ENCODE measurements at places on chromosomes 7 and 10.

- peak; percentile 87 for DNase-seq
These were observed 39.8 kb downstream of the ITPRID1 start for GRCh38 chr7:31553661-31554081.

GRCh38 chr10:96073722-96074121 is 30.3 kb downstream of the CCNJ start:
- no peak for DNase-seq

DNA sequence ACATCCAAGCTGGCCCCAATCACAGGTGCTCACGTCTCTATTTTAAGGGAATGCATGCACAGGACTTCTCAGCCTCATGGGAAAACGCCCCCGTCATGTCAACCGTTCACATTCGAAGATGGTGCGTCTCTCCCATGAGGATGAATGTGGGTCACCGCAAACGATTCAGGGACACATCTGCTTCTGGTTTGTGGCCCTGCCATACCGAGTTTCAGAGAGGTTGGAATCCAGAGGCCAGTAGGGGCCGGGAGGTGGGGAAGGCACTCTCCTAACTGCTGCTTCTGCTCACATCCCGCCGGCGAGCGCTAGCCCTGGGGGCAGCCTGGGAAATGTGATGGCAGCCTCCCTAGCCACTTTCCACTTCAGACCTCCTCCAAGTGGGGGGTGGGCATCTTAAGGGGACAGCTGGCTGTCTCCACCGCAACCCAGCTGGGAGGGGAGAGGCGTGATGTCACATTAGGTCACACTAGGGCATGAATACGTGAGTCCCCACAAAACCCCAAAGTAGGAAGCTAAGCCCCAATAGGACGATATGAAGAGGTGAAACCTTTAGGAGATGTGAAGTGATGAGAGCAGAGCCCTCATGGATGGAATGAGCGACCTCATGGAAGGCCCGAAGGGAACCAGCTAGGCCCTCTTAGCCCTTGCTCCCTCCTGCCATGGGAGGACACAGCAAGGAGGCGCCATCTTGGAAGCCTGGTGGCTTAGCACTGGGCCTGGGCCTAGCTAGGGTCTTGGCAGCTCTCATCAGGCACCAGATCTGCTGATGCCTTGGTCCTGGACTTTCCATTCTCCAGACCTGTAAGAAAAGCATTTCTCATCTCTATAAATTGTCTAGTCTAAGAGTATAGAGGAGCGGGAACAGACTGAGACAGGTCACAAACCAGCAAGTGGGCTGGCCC is 107.8 kb downstream of the TCERG1L start:
- no peak for DNase-seq

GRCh38 chr7:7869651-7870050 is 98.9 kb upstream of the GLCCI1 start:
- DNase-seq, result peak; percentile 26

- DNase-seq, result no peak
These were observed 10.2 kb downstream of the MYL10 start for GRCh38 chr7:101618916-101619315.

DNA sequence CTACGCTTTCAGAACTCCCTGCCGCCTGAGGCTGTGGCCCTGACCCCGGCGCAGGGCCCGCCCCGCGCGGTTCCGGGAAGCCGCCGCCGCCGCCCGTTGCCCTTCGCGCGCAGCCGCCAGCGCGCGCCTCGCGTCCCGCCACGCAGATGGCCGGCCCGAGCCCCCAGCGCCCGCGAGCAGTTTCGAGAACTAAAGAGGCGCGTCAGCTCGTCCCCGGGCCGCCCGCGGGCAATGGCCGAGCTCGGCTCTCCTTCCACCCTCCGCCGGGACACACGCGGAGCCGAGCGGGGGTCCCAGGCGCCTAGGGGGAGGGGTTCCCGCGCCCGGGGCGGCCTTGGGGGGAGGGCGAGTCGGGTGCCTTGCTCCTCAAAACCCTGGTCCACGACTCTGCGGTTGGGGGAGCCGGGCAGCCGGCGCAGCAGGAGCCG is 1.8 kb downstream of the HNRNPF start:
- peak; percentile 6 for DNase-seq
